ENCODE measurements at places on chromosomes 1 and 21.
A peak's percentile ranks its signal among the peaks of the same experiment; 100 is the strongest.

GRCh38 chr1:74673351-74674111 is at the start of gene ERICH3:
Gene ERICH3, minus strand, starts transcription at chr1:74673792. Its CDS starts 273 bp downstream, at chr1:74673519.
- DNase-seq: no peak

DNA sequence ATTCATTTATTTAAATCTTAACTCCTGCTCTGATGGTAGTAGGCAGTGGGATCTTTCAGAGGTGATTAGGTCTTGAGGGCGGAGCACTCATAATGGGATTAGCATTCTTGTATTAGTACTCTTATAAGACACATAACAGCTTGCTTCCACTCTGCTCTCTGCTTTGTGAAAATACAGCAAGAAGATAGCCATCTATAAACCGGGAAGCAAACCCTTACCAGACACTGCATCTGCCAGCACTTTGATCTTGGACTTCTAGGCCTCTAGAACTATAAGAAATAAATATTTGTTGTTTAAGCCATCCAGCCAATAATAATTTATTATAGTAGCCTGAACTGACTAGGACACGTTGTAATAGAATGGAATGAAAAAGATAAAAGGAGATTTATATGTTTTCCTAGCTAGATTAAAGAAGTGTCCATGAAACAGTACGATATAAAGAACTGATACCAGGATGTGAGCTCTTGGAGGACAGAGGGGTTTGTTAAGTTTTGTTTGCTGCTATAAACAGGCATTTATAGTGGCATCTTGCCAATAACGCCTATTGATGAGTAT is 869.9 kb downstream of the MRPL39 start:
- DNase-seq: no peak

GRCh38 chr1:155134880-155135414 is 705 bp upstream of the SLC50A1 start:
- DNase-seq: no peak

DNA sequence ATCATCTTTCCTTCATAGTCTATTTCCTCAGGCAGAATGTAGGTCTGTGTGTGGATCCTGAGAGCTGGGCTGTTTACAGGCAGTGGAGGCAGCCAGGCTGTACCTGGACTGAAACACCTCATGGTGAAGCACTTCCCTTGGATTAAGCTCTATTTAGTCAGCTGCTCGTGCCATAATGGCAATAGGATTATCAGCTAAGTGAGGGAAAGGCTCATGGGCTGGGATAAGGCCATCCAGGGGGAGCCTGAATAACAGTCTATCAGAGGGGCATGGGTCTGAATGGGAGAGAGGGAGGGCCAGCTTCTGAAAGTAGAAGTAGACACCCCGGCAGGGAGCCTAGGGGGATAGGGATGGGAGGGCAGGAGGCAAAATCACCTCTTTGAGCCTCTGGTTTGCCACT is 8.3 kb downstream of the RNASEL start:
- no peak for DNase-seq

DNA sequence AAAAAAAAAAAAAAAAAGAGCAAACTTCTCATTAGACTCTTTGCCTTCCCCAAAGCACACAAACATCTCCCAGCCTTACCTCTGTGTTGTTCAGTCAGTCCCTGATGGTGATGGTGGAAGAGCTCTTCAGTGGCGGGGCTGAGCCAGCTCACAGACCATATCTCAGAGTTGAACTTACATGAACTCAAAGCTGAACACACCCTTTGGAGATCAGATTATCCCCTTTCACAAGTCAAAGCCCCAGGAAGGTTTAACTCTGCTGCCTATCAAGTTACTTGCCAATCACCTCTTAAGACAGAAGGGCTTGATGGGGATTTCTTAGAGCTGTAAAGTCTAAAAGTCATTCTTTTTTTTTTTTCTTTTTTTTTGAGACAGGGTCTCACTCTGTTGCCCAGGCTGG is 55.2 kb upstream of the L1TD1 start:
- DNase-seq: no peak

GRCh38 chr1:109498161-109498801 is 4.4 kb downstream of the CYB561D1 start:
- DNase-seq: no peak

- no peak for DNase-seq
These were observed 3.2 kb upstream of the SRM start for GRCh38 chr1:11062965-11063401.

DNA sequence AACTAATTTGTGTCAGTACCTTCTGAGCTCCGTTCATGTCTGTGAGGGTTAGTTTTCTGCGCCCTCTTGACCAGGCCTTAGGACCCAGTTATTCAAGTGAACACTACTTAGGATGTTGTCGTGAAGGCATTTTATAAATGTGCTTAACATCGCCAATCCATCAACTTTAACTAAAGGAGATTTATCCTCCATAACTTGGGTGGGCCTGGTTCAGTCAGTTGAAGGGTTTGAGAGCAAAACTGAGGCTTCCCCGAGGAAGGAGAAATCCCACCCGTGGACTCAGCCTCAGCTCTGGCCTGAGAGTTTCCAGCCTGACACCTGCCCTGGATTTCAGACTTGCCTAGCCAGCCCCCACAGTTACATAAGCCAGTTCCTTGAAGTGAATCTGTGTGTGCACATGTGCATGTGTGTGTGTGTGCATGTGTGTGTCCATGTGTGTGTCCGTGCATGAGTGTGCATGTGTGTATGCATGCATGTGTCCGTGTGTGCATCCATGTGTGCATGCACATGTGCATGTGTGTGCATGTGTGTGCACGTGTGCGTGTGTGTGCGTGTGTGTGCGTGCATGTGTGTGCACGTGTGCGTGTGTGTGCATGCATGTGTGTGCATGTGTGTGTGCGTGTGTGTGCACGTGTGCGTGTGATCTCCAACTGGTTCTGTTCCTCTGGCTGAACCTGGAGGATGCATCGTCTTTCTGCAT is 62.1 kb upstream of the PDE9A start:
- no peak for DNase-seq

DNA sequence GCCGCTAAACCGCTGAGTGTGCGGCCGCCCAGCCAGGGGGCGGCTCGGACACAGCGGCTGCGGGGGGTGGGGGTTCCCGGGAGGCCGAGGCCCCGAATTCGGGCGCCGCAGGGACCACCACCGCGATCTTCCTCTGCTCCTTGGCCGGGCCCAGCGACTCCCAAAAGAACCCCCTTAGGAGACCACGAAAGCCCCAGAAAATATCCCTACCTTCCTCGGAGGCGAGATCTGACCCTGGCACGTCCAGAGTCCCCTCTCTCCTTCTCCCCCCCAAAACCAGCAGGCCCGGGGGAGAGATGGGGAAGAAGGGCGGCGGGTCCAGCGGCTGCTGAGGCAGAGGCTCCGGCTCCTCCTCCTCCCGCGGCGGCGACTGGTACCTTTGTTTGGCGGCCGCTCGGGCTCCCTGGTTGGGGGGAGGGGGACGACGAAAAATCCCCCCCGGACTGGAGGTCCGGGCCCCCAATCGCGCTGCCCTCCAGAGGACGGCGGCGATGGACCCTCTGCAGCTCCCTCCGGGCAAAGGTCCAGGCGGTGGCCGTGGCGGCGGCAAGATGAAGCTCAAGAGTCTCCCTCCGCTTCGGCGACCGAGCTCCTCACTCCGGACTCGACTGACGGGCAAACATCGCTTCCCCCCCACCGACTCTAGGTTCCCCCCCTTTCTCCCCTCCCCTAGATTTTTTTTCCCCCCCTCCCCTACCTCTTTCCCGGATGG is at the start of gene ARID4B:
Gene ARID4B, minus strand, starts transcription at position 621 of the 712 bp plus-strand sequence. CDS start 1,260 bp downstream, outside the sequence.
- DNase-seq: peak; percentile 37

DNA sequence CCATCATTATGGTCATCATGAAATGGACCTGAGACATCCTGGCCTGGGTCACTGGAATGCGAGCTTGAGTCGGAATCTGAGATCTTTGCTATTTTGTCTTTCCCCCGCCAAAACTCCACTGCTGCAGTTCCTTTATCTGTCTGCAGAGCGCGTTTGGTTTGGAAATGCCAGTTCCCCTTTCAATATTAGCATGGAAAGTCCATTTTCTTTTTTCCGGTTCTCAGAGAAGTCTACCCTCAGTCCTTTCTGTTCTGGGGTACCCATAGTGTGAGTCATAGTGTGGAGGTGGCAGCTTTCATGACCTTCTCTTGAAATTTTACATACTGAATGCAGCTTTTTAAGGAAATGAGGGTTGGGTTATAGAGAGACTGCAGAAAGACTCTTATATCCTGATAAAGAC is 14.6 kb downstream of the CACNA1E start:
- no peak for DNase-seq

DNA sequence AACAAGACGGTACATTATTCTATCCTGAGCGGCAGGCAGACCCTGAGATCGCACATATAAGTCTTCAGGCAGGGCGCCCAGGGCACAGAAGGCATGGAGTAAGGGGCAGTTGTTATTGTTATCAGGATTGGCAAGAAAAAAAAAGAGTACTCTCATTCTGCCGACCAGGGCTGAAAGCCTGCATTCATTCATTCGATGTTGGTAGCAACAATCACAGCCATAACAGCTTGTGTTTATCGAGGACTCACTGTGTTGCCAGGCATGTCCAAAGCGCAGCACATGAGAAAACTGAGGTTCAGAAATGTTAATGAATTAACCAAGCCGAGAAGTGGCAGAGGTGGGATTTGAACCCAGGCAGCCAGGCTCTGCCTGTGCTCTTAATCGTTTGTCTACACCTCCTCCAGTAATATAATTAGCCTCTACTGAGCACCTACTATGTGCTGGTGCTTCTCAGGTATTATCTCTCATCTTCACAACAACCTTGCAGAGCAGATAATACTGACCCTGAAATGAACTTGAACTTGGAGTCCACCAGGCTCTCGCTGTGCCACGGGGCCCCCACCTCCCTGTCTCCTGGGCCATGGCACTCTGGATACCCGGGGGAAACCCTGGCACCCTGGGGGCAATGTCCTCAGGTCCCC is 56.2 kb downstream of the TAS1R2 start:
- no peak for DNase-seq

DNA sequence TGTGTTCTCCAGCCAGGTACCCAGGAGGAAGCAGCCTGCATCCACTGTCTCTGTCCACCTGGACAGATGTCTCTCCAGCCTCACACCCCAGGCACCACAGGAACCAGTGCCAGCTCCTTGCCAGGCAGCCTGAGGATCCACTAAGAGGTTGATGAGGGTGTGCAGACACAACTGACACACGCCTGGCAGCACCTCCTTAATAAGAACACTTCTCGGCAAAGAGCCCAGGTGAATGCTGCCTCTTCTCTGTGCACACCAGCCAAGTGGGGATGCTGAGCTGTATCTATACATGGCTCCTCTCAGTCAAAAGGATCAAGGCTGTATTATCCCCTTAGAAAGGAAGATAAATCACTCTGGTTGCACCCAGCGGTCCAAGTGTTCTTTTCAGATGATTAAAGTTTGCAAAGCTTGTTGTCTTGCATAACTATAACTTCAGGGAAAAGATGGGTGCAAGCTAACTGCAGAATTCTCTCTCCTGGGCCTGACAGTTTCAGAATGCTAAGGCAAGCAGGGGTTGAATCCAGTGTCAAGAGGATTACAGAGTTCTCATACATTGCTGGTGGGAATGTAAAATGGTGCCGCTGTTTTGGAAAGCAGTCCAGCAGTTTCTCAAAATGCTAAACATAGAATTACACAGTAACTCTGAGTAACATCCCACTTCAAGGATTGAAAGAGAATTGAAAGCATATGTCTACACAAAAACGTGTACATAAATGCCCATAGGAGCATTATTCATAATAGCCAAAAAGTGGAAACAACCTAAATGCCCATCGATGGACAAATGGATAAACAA is 3.7 kb upstream of the CAPN8 start:
- no peak for DNase-seq

DNA sequence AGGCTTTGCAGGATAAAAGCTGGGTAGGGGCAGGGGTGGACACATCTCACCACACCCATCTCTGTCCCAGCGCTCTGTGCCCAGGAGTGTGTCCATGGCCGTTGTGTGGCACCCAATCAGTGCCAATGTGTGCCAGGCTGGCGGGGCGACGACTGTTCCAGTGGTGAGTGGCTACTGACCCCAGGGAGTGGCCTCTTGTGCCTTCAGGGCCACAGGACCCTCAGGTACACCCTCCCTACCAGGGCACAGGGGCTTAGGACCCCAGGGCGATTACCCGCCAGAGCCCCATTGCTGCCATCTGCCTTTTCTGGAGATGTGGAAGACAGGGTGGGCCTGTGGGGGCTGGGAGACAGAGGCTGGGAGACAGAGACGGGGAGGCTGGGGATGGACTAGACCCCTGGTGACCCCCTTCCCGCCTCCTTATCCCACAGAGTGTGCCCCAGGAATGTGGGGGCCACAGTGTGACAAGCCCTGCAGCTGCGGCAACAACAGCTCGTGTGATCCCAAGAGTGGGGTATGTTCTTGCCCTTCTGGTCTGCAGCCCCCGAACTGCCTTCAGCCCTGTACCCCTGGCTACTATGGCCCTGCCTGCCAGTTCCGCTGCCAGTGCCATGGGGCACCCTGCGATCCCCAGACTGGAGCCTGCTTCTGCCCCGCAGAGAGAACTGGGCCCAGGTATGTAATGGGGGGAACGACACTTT is 12.8 kb downstream of the PEAR1 start:
- DNase-seq: no peak

- no peak for DNase-seq
These were observed 18.7 kb upstream of the CRB1 start for GRCh38 chr1:197249324-197249723.

GRCh38 chr1:1603671-1604373 is 3.9 kb upstream of the FNDC10 start:
- DNase-seq: no peak

GRCh38 chr1:211630236-211631081 is 45.0 kb downstream of the NEK2 start:
- DNase-seq: no peak

DNA sequence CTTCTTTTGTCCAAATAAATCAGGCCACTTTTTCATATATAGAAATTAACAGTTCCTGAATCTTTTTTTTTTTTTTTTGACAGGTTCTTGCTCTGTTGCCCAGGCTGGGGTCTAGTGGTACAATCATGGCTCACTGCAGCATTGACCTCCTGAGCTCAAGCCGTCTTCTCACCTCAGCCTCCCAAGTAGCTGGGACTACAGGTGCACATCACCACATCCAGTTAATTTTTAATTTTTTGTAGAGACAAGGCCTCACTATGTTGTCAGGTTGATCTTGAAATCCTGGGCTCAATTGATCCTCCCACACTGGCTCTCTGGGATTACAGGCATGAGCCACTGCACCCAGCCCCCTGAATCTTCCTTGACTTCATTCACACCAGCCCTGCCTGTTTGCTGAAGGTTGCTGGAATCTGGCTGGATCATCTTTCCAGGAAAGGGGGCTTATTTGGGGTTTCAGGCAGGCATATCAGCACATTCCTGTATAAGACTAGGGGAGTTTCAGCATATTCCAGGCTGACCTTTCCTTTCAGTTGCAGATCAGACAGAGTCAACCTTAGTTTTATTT is 78.2 kb upstream of the ARHGAP29 start:
- no peak for DNase-seq

DNA sequence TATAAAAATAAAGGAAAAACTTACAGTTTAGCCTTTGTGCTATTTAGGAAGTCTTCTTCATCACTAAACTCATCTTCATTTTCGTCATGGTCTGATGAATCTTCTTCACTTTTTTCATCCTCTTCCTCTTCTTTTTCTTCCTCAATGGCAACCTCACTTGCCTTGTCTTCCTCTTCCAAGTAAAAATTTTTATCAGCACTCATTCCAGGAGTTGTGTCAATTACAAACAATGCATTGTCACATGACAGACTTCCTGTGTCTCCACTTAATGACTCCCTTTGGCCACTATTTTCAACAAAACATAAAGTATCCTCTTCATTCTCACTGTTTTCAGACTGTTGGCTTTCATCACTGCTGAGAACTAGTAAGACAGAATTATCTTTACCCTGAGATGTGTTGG is 2.8 kb downstream of the DNTTIP2 start:
- no peak for DNase-seq

- DNase-seq: no peak
These were observed 43.9 kb downstream of the COQ8A start for GRCh38 chr1:226983992-226984364.

GRCh38 chr1:30277415-30277814 is 446.0 kb downstream of the MATN1 start:
- no peak for DNase-seq

Measured in T-helper 2 cell (primary cell).